Testis (tissue), 5 donors: ENCODE measurements at places on chromosomes 7 and 10.
A peak's percentile ranks its signal among the peaks of the same experiment; 100 is the strongest.

DNA sequence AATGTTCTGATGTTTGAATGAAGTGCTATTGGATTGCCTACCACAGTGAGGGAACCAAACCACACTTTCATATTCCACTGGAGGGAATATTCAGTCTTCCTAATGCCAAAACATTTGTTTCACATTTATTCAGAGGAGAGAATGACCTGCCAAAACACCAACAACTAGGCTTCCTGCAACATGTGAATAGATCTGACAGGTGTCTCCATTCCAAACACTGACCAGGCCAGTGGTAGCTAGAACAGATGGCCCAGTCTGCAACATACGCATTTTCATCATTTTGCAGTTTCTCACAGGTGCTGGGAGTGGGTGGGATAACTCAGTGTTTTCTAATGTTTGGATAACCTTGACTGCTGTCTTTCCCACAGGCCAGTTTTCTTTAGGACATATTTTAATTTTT, 110.0 kb downstream of the RELN start:
- DNase-seq, result no peak

- no peak for DNase-seq
Measured at GRCh38 chr7:151586531-151587260, 67.0 kb upstream of the RHEB start.

- DNase-seq, result no peak
Measured at GRCh38 chr7:105806592-105807447, 69.6 kb downstream of the ATXN7L1 start.

- no peak for DNase-seq
Measured at GRCh38 chr10:88851706-88852105, at the start of gene ANKRD22. ANKRD22 (minus strand) TSS chr10:88851844; CDS start chr10:88851607, 237 bp downstream.

DNA sequence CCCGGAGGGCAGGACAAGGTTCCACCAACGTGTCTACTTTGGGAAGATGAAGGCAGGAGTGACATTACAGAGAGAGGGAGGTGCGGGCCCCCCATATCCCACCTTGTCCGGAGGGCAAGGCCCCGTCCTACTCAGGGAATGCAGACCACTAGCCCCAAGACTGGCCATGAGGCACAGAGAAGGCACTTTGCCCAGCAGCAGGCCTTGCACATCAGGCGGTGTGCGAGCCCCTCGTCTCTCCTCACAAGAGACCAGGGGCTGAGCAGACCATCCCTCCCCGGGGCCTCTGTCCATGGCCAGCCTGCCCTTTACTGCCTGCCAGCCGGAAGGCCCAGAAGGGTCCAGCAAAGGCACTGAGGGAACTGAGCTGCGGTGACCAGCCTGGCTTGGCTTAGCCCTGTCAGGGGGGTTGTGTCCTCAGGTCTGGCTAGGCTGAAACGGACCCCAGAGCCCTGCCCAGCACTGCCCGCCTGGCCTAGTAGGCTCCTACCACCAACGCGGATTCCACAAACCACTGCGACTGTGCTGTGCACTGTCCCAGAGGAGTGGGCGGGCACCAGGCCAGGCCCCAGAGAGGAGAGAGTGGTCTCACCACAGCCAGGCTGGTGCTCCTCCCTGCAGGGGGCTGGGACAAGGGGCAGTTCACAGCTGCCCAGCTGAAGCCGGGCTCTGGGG, 16.7 kb downstream of the CAMK2B start:
- DNase-seq, result peak; percentile 13

DNA sequence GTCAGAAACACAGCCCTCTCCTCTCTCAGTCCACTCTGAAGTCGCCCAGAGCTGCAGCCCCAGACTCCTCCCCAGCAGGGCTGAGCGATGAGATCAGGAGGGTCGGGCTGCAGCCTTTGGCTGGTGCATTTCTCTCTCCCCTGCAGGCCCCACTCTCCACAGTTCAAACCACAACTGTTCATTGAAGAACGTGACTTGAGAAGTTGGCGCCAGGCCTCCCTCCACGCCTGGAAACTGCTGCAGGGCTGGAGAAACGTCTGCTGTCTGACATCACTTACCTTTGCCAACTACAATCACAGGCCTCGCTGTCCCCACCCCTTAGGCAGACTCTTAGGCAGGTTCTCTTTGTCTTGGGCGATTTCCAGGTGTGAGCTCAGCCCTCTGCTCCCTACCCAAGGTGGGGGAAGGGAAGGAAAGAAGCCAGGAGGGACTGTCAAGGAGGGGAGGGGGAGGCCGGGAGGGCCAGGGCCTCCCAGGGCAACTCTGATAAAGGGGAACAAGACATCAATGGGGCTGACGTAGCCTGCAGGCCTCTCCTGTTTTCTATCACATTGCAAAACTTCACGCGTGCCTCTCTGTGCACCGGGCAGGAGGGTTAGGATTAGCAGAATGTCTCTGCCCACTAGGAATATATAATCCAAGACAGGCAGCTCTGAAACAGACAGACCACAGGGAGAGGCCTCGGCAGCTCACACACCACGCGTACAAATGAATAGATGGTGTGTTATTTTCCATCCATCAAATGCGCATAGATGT, 32.7 kb downstream of the CALML5 start:
- peak; percentile 41 for DNase-seq

- no peak for DNase-seq
Measured at GRCh38 chr10:91017198-91017597, 96.3 kb upstream of the ANKRD1 start.

DNA sequence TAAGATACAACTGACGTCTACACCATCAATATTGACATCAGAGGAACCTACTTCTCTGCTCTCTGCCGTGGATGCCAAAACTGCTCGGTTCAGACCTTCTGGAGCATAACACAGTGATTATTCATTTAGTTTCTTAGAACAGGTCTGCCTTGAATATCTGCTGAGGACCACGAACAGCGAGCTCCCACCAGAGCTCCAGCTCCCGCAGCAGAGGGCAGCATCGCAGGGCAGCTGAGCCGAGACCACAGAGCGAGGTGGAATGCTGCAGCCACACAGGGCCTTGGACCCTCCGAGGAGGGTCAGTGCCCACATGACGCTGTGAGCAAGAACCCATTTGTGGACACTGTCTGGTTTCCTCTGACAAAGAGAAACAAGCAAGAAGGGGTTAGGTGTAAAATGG, 6.8 kb downstream of the VIPR2 start:
- peak; percentile 4 for DNase-seq

DNA sequence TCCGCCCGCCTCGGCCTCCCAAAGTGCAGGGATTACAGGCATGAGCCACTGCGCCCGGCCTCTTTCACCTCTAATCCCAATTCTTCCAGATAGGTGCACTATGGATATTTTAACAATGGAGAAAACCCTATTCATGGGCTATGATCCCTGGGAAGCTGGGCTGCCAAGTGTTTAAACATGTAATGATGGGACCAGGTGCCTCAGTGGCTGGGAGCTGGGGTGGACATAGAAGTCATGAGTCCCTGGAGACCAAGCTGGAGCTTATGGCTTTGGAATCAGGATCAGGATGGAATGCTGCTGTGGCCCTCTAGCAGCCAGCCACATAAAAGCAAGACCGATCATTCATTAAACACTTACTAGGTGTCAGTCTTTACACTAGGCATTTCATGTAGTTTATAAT, 41.8 kb upstream of the IGFBP3 start:
- no peak for DNase-seq

DNA sequence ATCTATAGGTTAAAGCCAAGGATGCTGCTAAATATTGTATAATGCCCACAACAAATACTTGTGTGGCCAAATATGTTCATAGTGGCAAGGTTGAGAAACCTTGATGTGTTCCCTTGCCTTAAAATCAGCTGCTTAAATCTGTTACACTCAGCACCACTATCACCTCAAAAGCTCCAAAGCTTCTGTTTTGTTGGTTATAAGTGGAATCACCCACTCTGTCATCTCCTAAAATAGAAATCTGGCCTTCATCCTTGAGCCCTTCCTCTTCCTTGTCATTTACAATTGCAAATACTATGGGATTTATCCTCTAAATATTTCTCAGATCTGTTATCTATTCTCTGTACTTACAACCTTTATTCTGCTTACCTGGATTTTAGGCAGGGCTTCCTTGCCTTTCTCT, 61.4 kb downstream of the CPED1 start:
- no peak for DNase-seq

- no peak for DNase-seq
Measured at GRCh38 chr10:121294630-121295029, 303.6 kb downstream of the FGFR2 start.
